ENCODE measurements at places on chromosomes 4 and X.

DNA sequence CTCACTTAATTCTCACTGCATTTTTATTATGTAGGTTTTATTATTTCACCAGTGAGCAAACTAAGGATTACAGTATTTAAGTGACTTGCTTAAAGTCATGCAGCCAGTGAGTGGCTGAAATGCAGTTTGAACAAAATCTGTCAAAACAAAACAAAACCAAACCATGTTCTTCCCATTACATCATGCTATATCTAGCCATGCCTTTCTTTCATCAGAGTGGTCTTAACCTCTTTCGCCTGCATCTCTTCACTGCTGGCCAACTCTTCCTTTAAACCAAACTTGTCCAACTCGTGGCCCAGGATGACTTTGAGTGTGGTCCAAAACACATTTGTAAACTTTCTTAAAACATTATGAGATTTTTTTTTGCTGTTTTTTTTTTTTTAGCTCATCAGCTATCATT lies 223.2 kb downstream of the PCDH7 start:
- DNase-seq: no peak

- DNase-seq: no peak
Measured at GRCh38 chrX:2484721-2485648, 15.8 kb downstream of the DHRSX start.

DNA sequence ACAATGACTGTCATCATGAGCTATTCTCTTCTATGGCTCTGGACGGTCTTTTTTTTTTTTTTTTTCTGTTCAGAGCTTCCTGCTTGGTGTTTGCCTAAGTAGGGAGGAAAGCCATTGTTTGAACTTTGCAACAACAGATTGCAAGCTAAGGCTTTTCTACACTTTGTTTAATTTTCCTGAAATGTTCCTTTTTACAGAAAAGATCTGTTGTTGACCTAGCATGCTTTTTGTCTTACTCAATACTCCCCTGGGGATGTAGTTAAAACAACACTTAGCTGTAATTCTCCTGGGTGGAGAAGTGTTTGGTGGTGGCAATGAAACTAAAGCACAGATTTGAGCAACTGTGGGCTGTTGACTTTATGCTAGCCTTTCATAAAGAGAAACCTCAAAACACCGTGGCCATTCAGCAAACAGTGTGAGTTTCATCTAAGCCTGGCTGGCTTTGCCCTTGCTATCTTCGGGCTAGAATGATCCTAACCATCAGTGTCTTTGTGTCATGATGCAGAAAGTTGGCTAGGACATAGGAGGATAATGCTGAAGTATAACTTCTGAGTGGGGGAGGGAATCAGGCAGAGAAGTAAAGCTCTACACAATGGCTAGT lies 110.5 kb downstream of the ANXA3 start:
- no peak for DNase-seq

DNA sequence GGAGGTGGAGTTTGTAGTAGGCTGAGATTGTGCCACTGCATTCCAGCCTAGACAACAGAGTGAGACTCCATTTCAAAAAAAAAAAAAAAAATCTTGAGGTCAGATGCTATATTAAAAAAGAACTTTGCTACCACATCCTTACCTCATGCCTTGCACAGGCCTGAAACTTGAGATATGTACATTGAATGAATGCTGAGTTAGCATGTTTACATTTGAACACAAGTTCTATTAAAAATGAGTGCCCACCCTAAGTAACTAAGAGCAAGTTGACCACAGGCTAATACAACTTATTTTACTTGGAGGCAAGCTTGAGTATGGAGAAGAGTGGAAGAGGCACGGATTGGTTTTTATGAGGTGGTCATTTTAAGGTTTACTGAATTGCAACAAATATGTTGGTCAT lies 276.6 kb upstream of the GATB start:
- DNase-seq: no peak

DNA sequence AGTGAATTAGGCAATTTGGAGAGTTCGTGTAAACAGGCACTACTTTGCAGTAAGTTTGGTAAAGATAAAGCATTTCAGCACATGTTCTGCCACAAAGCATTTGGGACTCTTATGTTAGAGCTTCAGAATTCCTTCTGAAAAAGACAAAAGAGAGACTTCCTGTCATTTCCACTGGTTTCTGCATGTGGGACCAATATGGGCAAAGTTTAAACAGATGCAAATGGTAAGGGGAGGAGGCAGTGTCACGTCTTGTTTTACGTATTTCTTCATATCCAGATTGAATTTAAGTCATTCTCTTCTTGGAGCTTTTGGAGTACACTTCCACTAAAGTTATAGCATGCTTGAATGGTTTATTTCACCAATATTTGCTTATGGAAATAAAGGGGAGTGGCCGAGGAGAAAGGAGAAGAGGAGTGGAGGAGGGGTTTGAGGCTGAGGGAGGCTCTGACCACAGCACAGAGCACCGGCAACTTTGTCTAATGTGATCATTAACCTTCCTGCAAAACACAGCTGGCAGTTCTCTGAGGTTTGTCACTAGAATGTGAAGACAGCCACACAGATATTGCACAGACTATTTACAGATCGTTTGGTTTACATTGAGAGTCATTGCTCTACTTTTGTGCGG lies at the start of gene APELA:
APELA (plus strand) TSS at position 479 of the 625 bp plus-strand sequence. CDS start 154 bp downstream, outside the sequence.
- DNase-seq: no peak

DNA sequence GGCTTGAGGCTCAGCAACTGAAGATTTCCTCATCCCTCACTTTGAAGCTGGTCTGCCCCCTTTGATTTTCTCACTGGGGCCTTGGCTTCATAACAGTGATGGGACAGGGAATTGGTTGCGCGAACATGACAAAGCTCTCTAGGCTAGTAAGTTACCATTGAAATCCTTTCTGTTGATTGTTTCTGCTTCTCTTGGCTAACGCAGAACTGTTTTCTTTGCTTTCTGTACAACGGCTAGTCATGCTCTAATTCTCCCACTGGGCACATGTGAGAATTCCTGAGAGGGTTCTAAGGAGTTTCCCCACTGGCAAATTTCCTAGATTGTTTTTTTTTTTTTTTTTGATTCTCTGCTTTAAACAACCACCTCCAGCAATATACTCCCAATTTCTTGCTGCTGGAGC lies 738.6 kb downstream of the PCDH7 start:
- DNase-seq: no peak
